ENCODE measurements at places on chromosomes 5 and 9. TPM values are rescaled to one million over a fixed set of nuclear protein-coding genes. Genes with fewer than 3 reads are reported as not detected.

The RMRP gene
- total RNA-seq = 826 TPM

DNA sequence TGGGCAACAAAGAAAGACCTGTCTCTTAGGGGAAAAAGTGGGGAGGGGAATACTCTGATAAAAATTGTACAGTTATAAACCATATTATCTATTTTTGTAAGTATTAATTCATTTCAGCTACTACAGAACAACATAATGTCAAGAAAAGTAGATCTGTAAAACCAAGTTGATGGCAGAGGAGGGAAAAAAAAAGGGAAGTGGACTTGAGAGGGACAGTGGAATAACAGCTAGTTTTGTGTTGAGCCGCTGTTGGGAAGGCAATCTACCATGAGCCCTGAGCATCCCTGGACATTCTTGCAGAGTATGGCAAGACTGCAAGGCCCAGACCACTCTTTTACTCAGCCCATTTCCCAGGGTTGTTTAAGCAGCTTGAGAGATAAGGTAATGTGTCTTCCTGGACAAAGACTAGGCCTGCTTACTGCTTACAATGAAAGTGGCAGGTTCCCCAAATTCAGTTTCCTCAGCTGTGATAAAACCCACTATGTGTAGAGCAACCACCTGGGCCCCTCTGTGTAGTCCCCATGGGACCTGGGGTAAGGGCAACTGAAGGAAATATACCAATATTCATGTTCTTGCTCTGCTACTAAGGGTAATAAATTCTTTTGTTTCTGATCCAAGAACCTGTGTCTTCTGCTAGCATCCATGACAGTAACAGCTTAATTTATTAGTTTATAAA, 25.0 kb downstream of the CEP120 start:
- H3K27me3 ChIP-seq = no peaks in the 10 kb centered on the region
- H3K4me1 ChIP-seq = no peaks in the 10 kb centered on the region
- no peak for DNase-seq

DNA sequence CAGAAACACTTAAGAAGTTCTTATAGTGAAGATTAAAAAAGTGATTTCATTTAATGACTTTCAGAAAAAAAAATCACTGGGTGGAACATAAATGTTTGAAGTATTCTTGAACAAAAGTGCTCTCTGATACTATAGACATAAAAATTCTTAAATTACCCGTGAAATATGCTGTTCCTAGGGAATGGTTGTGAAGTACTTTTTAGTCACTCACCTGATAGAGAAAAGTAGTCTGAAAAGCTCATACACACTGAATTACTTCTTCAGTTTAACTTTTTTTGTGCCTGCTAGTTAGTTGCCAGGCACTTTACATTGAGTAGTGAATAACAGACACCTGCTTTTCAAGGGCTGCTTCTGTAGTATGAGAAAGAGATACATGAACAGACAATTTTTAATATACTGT, 78.0 kb downstream of the SH3GL2 start:
- H3K4me1 ChIP-seq = no peaks in the 10 kb centered on the region
- no peaks in the 10 kb centered on the region for H3K27me3 ChIP-seq
- H3K27ac ChIP-seq = no peak overlapping the region
- DNase-seq = no peak

DNA sequence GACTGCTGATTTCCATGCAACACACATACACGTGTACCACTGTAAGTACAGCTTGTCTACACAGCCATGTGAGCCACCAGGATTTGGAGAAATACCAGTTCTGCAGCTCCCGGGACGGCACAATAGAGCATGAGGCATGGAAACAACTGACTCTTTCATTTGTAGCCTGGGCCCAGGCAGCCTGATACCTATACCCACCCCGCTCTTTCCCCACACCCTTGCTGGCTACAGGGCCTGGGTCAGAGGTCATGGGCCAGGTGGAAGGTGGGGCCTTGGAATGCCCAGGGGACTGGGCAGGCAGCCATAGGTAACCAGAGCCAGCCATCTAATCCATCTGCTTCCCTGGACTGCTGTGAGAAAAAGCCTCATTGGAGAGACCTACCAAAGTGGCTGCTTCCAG, 39.0 kb upstream of the ZSWIM6 start:
- H3K27me3 ChIP-seq = no peaks in the 10 kb centered on the region
- peaks cover 11% of the 10 kb centered on the region for H3K36me3 ChIP-seq
- peaks cover 18% of the 10 kb centered on the region for H3K4me1 ChIP-seq
- H3K27ac ChIP-seq = no peak overlapping the region

DNA sequence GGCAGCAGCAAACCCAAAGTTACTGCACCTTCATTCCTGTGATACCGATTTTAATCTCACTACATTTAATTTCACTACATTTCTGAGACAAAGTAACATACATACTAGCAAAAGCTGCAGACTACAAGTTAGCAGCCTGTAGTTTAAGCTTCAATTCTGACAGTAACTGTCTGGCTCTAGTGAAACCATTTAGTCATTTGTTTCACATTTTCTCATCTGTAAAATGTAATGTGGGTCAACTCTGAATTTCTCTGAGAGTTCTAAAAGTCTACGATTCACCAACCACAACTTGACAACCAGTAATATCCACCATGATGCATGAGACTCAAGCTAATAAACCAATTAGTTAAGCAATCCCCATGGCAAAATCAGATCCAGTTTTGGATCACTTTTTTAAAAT, 408.9 kb downstream of the PDE4D start:
- DNase-seq = no peak
- H3K27ac ChIP-seq = no peak overlapping the region
- H3K27me3 ChIP-seq = no peaks in the 10 kb centered on the region
- H3K4me3 ChIP-seq = no peak overlapping the region
- H3K4me1 ChIP-seq = peaks cover 9% of the 10 kb centered on the region

DNA sequence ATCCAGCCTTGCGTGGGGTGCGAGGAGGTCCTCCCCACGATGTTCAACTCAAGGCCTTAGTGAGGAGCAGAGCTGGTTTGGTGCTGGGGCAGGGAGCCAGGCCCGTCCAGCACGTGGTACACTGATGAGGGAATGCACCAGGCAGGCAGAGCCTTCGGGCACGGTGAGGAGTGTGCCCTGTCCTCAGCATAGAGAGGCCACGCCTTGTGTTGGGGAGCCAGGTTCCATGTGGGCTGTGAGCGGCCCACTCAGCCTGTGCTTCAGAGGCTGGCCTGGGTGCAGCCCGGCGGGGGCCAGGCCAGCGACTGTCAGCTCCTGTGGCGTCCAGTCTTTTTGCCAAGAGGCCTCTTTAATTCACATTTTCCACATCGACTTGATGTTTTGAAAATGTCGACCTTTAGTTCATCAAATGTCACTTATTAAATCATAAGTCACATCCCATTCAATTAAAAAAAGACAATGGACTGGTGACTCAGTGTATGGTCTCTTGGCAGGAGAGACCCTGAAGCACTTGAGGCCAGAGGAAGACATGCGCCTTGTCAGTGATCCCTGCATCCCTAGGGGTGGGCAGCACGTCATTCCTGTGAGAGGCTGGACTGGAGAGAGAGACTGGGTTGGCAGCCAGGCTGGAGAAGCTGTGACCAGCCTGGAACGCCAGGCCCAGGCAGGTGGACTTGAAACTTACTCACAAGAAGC, 21.7 kb downstream of the ERGIC1 start:
- peaks cover 64% of the 10 kb centered on the region for H3K36me3 ChIP-seq
- H3K4me3 ChIP-seq = no peak overlapping the region
- no peaks in the 10 kb centered on the region for H3K27me3 ChIP-seq

All from SJSA1 (cell line).